ENCODE measurements at places on chromosomes 5 and 9.
A peak's percentile ranks its signal among the peaks of the same experiment; 100 is the strongest.

DNA sequence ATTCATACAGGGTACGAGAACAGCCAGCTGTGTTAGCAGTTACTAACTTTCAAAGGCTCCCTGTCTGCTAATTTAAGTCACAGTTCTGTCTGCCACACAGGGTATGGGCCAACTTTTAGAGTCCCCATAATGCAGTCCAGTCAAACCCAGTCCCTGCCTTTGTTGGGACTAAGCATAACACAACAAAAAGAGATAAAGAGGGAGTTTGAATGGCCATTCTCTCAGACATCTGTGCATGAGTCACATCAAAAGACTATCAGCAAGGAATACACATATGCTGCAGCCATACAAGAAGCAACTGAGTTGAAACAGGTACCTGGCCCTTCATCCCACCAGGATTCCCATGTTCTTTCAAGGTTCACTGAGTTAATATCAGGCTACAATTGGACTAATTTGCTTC, 744.5 kb upstream of the C9orf72 start:
- DNase-seq = no peak

GRCh38 chr9:124779368-124780059, 2.6 kb downstream of the OLFML2A start:
- no peak for DNase-seq

GRCh38 chr5:62043289-62044280, 262.4 kb upstream of the KIF2A start:
- no peak for DNase-seq

DNA sequence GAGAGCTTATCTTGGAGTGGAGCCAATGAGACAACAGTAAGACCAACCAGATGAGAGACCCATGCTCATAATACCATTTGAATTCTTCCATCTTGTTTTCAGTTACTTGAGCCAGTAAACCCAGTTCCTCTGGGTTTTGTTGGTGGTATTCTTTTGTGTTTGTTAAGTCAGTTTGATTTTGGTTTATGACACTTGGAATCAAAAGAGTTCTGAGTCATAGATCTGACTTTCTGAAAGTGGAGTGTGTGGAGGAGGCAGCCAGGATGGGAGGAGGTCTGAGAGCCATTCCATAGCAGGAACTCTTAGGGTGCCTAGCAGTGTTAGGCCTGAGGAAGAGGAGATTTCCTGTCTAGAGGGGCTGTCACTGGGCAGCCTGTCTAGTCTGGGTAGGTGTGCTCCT, 24.6 kb upstream of the PANK3 start:
- no peak for DNase-seq

- no peak for DNase-seq
These were observed 24.8 kb downstream of the TMEM174 start for GRCh38 chr5:73197637-73198257.

DNA sequence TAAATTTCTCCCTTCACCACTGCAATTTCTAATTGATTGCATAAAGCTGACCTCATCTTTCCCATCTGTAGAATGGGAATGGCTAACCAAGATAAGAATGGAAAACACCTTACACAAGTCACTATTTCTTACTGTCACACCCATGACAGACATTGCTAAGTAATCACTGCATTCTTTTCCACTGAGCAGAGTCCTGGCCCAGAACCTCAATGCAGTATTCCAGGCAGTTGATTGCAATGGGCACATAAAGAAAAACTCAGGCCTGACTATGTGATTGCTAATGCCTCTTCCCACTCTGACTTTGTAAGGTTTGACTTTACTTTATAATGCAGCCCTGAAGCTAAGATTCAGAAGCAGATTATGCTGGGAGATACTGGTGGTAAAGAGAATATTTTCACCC, 29.3 kb downstream of the TRIM32 start:
- DNase-seq = no peak

DNA sequence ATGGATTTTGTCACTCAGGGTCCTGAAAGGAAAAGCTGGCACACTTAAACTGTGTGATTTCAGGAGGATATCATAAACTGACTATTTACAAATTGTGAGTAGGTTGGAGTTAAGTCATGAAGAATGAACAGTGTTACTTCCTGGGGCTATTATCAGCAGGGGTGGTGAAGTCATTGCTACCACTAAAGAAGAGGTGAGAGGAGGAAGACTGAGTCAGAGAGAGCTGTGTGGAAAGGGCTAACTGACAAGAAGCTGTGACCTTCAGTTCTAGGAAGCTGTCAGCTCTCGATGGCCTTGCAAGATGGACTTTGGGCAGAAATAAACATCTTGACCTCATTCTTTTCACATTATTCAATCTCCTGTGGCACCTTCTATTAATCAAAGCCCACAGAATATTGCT, 72.3 kb upstream of the STARD4 start:
- no peak for DNase-seq

- no peak for DNase-seq
These were observed 553.2 kb downstream of the MAT2B start for GRCh38 chr5:164058621-164059020.

DNA sequence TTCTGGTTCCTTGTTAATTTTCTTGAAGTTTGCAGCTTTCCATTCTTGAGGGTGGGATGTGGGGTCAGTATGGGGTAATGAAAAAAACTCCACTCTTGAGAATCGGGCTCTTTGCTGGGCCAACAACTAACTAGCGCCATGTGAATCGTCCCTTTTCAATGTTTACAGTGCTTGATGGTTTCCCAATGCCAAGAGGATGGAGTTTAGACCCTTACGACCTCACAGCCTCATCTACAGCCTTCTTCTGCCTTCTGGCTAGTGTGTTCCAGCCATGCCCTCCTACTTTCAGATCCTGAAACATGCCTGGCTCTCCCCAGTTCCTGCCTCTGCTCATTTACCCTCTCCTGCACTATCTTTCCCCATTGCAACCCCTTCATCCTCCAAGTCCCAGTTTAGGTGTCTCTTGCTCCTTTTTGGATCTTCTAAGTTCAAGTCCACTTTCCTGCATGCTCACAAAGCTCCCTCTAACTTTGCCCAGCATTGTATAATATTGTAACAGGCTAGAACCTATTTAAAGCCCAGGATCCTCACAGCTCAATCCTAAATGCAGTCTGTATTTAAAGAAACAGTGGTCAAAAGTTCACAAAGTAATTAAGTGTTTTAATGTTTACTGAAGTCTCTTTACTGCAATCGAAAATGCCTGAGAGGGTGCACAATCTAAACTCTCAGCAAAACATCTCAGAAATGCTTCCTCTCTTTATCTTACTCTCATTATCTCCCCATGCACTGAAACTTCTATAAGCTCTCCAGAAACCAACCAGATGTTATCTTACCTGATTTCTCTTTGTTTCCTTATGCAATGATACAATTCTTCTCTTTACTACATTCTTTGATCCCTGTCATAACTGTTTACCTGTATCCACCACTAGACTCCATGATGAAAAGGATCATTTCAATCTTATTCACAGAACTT, 20.6 kb upstream of the CAST start:
- DNase-seq = no peak

DNA sequence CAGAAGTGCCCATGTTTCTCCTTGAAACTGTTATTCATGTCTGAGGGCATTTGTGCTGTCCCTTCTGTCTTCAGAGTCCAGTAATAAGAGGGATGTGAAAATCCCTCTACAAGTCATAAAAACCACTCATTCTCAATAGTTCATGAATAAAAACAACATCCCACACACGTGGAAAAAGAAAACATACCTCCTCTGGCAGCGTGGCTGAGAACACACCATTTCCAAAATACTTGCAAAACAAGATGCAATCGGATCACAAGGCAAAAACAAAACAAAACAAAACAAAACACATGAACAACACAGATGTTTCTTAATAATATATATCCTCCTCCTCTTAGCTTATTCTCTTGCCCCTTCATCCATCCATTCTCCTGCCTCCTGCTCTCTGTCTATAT, 71.0 kb upstream of the EQTN start:
- DNase-seq = no peak

DNA sequence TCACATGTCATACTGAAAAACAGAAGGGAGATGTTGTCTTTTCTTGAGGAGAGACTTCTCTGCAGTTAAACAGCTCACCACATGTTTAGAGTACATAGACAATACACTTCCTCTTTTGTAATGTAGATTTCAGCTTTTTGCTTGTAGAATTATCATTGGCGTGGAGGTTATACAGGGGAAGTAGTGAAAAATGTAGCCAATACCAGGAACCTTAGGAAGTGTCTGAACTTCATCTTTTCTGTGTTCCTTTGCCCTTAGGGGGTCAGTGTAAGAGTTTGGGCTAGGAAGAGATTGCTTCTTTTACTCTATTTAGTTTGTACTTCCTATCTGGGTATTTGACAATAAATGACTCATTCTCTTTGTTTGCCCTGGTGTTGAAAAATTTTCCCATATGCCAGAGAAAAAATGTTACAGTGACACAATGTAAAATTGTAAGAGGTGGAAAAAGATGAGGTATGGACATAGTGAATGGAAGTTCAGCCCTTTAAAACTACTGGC, 21.0 kb upstream of the CDKN2B start:
- DNase-seq = no peak

DNA sequence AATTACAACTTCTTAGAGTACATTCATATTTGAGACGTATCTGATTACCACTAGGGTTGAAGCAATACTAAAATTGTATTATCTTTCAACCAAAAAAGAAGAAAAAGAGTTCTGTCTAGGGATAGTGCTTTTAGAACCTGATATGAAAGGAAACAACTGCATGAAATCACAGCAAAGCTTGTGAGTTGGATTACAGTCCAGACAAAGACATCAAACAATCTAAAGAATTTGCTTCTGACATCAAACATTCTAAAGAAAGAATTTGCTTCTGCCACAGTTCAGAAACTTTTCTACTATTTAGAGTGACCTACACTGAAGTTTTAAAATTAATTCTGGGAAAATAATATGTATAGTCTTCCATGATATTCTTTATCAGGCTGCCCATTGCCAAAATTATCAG, 1141.1 kb upstream of the ACO1 start:
- no peak for DNase-seq

GRCh38 chr9:122609804-122610203, 4.7 kb upstream of the OR1Q1 start:
- no peak for DNase-seq

DNA sequence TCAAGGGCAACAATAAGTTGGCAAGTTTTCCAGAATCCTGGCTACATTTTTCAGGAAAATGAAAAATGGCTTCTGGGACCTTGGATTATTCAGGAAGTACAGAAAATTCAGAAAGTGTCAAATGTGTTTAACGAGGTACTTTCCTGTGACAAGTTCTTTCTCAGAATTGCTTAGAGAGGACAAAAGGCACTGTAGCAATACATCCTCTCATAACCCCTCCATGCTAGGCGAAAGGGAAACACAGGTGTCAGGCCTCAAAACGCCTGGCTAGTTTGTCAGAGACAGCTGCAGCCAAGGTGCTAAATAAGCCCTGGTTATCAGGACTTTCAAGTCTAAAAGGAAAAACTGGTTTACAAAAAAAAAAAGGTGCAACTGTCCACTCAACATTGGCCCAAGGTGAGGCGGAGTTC, 115.2 kb downstream of the GNAQ start:
- DNase-seq = no peak

DNA sequence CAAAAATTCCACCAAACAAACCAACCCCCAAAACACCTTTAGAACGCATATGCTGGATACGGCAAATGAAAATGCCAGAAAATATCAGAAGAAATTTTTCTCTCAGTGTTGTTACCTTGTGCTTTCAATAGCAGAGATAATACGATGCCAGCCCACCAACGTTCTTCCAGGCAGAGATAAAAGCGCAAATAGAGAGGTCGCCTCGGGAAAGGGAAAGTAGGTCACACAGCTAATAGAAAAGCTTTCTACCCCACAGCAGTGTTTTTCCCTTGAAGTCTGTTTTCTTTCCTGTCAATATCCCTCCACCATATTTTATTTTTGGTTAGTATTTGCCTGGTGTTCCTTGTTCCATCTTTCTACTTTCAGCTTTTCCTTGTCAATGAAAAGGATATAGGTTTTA, 101.3 kb downstream of the CFAP90 start:
- DNase-seq = no peak

- DNase-seq = no peak
These were observed 4.7 kb upstream of the CCL28 start for GRCh38 chr5:43416803-43417394.

GRCh38 chr5:1310118-1310517, 15.2 kb upstream of the TERT start:
- DNase-seq = no peak

DNA sequence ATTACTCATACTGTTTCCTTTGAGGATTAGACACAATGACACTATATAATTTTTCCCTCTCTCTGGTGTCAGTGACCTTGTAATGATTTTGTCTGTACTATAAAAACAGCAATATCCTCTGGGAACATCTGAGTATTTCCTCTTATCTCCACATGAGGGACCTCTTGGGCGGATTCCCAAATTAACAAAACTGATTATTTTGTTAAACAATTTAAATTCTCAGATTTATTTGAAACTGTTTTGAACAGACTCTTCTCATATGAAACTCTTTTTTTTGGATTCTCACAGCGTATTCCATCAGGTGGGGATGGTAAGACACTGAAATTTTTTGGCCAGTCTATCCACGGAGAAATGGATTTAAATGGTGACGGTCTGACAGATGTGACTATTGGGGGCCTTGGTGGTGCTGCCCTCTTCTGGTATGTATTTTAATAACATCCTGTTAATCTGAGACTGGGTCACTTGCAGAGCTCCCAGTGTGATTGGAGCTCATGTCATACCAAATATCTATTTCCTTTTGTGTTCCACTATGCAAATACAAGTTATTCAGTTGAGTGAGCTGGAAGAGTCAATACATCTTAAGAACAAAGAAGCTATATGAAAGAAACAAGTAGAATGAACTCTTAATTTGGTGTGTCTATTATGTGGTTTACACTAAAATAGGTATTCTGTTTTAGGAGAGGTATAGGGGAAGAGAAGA, 73.8 kb upstream of the ITGA2 start:
- peak; percentile 36 for DNase-seq

DNA sequence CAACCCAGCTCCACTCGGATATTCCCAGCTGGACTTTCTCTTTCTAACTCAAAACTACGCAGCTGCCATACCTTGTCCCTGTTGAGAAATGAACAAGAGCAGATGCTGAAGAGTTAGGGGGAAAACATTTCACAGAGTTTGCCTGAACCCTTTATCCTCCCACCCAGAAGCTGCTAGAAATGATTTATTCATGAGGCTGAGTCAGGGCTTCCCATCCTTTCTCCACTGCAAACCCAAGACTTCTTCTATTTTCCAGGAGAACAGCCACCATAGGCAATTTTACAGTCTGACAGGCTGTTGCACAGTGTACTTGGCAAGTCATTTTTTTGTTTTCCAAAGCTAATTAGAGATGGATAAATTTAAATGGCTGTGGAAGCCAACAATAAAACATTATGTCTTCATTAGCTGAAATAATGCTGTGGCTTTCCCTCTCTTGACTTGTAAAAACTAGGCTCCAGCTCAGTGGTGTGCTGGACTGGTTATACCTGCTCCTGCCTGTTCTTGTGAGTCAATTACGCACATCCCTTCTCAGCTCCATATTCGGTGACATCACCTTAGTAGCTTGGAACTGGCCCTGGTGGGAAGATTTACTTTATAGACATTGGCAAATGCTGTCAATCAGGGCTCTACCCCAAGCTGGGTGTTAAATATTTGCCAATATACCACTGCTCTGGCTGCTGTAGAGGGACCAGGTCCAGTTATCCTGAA, 71.9 kb downstream of the KIF4B start:
- no peak for DNase-seq

Data from hematopoietic multipotent progenitor cell (in vitro differentiated cells).